MCF 10A (cell line): ENCODE measurements at places on chromosomes 2 and 18.

DNA sequence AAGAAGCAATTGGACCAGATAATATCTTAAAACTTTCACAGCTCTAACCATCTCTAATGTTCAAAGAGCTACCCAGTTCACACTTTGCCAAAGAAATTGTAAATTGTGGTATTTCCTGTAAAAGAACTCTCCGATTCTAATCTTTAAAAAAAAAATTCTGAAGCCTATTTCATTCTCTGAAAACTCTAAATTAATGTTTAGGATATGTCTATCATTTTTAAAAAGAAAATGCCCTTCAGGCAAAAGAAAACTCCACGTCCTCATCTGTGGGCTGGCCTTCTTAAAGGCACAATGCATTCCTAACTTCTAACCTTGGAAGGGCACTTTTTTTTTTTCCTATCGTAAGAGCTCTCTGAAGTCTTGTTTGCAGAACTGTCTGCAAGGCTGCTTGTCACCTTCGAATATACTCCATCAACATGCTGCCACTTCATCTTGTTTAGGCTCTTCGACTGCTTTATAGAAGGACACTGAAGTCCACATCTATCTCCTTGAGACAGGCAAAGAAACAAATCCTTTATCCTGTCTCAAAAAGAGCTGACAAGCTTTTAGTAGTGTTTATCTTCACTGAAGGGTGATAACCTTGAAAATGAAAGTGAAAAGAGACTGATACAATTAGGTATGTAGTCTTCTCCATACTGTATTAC lies 124.3 kb upstream of the SLC39A10 start:
- DNase-seq = peak; percentile 25

DNA sequence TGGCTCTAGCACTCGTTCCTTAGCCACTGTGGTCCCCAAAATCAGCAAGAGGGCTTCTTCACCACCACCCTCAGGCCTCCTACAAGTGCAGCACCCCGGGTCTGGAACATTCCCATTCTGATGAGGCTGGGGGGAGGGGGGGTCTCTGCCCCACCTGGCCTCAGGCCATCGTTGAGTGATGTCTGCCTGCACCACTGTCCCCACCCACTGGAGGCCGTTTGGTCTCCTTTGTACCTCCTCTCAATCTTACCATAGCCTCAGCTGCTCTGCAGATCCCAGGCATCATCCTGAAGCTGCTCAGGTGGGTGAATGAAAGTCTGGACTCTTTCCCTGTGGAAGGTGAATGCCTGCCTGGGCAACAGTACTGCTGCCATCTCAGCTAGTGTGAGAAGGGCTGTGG lies 42.3 kb downstream of the WDR75 start:
- DNase-seq = no peak

DNA sequence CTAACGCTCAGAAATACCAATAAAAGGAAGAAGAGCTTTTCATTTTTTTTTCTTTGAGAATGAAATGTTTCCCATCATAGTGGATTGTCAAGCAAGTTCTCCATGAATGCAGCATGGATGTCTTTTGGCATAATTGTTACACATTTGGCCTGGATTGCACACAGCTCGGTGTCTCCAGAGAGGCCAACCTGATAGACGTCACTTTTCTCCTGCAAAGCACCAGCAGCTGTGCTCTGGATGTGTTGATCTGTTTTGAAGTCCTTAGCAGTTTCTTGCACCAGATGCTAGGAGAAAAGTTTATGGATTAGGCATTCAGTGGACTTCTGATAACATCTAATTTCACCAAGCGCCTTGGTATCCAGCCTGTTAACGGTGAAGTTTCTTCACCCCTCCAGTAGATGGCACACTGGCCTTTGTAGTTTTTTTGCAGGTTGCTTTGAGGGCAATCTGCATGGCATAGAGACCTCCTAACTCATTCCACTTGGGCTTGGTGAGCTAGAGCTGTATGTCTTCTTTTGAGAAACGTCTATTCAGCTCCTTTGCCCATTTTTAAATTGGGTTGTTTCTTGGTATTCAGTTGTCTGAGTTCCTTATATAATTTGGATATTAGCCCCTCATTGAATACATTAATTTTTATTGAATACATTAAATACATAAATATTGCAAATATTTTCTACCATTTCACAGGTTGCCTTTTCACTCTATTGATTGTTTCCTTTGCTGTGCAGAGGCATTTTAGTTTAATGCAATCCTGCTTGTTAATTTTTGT lies 59.7 kb downstream of the PTH2R start:
- DNase-seq = peak; percentile 68

DNA sequence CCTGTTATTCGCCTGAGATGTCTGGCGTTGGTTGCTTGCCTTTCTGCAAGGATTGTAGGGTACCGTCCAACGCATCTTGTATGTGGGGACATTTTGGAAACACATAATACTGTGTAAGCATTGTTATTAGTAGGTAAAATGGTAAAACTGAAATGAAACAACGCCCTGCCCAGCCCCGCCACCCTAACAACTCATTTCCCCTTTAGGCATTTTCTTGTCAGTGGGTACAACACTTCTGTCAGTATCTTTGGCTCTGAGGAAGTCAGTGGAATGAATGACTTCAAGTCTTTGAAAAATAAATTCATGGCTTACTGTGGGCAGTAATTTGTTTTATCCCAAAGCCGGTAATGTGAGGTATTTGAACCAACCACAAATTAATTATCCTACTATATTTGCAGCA lies 86.0 kb downstream of the FMNL2 start:
- DNase-seq = no peak

- DNase-seq = peak; percentile 6
Observed at GRCh38 chr2:69387770-69388481, 899 bp upstream of the GFPT1 start.

GRCh38 chr2:240298803-240299709 lies 136.4 kb upstream of the GPC1 start:
- DNase-seq = no peak

- DNase-seq = no peak
Observed at GRCh38 chr18:55592572-55592971, 4.6 kb upstream of the TCF4 start.
